ENCODE measurements at places on chromosomes 12 and 14.

DNA sequence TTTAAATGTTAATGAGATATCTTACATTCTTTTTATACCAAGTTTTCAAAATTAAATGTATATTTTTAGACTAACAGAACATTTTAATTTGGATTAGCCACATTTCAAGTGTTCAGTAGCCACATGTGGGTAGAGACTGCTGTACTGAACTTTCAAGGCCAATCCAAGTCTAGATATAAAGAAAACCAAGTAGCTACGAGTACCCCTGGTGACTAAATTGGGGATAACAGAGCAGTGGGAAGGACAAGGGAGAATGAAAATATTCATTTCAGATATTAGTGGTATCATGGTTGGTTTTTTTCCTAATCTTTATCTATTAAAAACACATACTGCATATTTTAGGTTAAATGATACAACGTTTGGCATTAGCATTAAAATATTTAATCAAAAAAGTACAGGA is 69.4 kb upstream of the RHOJ start:
- ATAC-seq = no peak

- no peak for ATAC-seq
Observed at GRCh38 chr12:25051171-25051570, 102.3 kb upstream of the BCAT1 start.

- ATAC-seq = peak; percentile 54
Observed at GRCh38 chr14:31270196-31270772, 62.7 kb upstream of the HECTD1 start.

- ATAC-seq = no peak
Observed at GRCh38 chr12:3342051-3342450, 149.0 kb upstream of the PRMT8 start.

- ATAC-seq = peak; percentile 39
Observed at GRCh38 chr12:48197549-48197970, 5.5 kb downstream of the OR10AD1 start.

GRCh38 chr14:90575336-90575735 is 178.5 kb downstream of the CALM1 start:
- ATAC-seq = no peak

Measured in esophagus mucosa (tissue), 1 donor.